ENCODE measurements at places on chromosomes 11 and 22.

- DNase-seq = no peak
Measured at GRCh38 chr11:1009991-1010390, 26.5 kb downstream of the MUC6 start.

DNA sequence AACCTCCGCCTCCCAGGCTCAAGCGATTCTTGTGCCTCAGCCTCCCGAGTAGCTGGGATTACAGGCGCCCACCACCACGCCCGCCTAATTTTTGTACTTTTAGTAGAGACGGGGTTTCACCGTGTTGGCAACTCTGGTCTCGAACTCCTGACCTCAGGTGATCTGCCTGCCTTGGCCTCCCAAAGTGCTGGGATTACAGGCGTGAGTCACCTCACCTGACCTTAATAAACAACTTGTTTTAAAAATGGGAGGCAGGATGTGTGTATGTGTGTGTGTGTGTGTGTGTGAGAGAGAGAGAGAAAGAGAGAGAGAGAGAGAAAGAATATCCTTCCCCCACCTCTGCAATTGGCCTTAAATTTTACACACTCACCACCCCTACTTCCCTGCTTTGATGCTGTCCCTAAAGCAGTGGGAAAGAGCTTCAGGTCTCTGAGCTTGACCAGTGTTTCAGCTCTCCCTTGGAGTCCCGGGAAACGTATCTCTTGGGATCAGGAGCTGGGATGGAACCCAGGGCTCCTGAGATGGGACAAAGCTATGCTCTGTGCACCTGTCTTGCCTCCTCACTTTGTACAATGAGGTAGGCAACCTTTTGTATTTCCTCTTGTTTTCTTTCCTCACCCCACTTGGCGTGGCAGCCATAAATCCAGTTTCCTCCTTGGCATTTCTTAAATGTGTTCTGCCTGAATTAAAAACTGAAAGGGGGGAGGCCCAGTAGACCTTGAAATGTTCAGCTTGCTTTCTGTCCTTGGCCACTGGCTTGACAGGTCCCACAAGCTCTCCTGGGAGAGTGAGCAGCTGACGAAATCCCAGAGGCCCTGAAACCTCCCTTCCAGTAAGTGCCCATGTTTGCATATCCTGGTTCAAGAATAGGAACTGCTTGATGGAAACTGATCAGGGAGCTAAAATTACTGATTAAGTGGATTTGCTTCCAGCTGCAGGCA lies 17.8 kb upstream of the XBP1 start:
- DNase-seq = no peak

DNA sequence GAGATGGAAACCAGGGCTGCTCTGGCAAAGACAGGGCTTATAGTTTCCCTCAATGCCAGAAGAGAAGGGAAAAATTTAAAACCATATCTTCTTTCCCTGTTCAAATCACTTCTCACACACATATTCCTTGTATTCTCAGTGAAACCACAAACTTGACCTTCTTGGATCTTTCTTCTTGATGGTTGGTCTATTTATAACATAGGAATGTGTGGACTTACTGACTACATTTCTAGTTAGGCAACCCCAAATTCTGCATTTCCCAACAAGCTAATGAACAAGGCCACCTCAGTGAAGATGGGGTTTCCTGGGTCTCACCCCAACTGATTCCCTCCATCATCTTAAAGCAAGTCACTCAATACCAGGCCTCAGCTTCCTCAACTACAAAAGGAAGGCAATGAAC lies 3.8 kb upstream of the QSER1 start:
- DNase-seq = peak; percentile 3

- DNase-seq = no peak
Measured at GRCh38 chr11:1729692-1730011, 20.7 kb downstream of the IFITM10 start.

GRCh38 chr22:24989541-24989951 lies 37.0 kb downstream of the KIAA1671 start:
- peak; percentile 51 for DNase-seq

DNA sequence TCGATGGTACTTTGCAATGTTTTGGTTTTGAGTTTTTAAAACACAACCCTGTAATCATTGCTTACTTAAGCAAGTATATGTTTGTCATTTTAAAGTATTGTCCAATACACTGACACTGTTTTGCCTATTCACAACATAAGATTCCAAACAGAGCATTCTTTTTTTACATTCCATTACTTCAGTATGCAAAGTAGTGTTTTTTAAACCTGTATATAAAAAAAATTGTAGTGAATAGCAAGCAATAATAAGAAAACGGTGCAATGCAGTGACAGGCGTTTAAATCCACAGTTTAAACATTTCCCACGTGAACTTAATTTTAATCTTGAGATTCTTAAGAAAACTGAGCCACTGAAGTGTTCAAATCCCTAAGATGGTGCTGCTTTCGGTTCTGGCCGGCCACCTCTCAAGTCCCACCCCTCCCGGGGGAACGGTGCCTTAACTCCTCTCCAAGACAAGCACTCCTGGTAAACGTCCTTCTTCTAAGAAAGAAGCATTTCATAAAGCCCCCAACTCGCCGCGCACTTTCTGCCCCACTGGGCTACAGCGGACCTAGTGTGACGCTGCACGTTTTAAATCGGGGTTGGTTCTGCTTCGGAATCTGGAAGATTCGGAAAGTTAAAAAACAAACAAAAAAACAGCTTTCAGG lies 2.9 kb downstream of the PGR start:
- no peak for DNase-seq

DNA sequence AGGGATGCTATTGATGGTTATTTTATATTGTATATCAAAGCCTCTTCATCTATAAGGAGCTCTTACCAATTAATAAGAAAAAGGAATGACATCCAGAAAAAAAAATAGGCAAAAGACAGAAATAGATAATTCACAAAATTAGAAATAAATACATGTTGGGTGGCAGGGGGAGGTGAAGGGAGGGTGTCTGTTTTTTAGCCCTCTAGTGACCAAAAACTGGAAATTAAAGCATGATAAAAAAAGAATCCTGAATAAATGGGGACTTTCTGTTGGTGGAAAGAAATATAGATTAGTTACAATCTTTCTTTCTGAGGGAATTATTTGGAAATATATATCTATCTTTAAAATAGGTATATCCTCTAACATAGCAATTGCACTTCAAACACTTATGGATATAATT lies 42.0 kb upstream of the TTC36 start:
- no peak for DNase-seq

DNA sequence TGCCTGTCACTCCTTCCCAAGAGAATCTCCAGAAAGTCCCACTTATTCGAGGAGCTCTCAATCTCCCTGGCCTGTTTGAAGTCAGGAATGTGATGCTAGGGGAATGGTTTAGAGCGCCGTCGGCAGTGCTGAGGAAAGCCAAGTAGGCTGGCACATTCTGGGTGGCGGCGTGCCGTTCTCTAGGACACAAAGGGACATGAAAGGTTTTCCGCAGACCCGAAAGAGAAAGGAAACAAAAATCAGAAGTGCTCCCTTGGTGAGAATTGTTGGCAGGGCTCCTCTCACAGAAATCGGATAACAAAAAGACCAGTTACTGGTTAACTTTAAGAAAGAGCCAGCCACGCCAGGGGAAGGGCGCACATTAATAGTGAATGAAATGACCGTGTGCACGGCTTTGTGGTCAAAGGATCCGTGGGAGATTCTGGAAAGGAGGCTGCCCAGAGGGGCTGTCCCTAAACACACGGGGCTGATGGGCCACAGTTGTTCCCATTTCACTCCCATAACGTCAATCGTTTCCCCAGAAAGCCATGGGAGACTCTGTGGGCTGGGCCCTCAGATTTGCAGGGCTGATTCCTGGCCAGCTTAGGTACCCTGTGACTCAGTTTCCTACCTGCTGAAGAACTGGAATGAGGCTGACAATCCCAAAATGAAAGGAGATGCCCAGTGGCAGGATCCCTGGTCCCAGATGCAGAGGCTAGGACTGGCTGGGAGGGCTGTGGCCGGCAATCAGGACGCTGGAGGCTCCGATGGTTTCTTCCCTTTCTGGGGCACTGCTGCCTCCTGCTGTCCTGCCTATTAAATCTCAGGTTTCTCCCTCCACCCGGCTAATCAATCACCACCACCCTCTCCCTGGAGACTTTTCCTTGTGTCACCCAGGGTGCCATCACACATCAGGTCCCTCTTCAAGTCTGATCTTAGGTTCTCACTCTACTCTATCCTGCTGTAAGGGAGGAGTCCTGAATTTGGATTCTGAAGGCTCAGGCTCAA lies 82.3 kb downstream of the RCN1 start:
- DNase-seq = peak; percentile 62

- no peak for DNase-seq
Measured at GRCh38 chr11:116507849-116508695, 264.7 kb downstream of the BUD13 start.

- peak; percentile 93 for DNase-seq
Measured at GRCh38 chr22:41367039-41367679, 14.6 kb upstream of the TEF start.

- DNase-seq = peak; percentile 16
Measured at GRCh38 chr11:134476435-134477021, 64.5 kb upstream of the B3GAT1 start.

GRCh38 chr11:118927554-118928100 lies 1.9 kb upstream of the BCL9L start:
- DNase-seq = no peak

DNA sequence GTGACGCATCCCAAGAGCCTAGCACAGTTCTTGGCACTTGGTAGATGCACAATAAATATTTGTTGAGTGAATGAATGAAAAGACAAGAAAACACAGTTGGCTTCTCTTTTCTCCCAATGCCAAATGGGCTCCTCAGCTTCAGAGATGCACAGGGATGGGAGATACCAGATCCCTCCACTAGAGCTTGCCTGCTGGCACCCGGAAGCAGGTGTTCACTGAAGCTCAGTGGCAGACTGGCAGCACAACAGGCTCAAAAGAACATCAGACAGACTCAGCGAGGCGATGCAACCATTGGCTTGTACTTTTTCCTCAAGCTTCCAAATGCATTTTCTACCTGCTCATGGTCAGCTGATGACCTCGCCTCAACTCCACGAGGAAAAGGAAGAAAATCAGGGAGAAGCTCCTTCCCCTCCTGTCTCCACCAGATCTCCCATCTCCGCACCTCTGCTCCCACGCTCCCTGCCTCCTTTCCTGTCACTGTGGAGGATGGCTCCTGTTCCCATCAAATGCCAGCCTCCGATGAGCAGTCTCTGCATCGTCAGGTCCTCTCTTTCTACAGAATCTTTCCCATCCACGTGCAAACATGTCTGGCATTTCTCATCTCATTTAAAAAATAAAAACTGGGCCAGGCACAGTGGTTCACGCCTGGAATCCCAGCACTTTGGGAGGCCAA lies 5.8 kb downstream of the RAPSN start:
- no peak for DNase-seq

DNA sequence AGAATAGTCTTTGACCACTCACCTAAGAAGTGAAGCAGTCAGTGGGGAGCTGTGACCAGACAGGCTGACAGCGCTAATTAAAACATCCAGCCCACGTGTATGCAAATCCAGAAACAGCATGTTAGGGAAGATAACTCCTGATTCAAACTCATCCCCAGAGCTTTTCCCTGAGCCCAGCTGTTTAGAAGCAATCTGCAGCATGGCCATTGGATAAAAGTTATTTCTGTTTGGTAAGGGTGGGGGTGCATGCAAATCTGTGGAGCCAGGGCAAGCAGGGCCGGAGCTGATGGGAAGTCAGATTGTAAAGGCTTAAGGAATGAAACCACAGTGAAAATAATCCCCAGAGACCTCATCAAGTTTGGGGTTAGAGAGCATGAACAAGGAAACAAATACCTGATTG lies 247.9 kb upstream of the KIRREL3 start:
- DNase-seq = no peak

GRCh38 chr22:32904044-32904443 lies 102.5 kb downstream of the TIMP3 start:
- DNase-seq = peak; percentile 45

DNA sequence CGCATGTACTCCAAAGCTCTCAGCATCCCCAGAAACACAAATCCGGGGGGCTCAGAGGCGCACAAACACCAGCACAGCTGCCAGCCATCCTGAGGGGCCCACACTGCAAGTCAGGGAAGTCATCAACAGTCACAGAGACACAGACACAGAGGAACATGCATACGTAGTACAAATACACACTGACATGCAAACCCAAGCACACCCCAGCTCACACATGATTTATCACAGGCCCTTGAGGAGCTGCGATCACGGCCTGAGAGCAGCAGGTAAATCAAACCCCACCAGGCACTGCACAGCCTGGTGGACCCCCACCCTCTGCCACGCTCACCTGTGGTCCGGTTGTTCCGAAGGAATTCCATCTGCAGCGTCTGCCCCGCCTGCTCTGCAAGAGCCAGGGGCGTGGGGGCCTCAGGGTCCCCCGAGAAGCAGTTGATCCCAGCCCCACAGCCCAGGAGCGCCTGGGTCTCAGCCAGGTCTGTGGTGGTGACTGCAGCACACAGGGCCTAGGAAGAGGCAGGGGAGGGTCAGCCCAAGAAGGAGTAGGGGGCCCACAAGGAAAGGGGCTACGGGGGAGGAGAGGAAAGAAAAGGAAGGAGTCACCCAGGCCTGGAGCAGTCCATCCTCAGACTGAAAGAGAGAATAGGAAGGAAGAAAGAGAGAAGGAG lies 28.5 kb upstream of the PDE2A start:
- no peak for DNase-seq

DNA sequence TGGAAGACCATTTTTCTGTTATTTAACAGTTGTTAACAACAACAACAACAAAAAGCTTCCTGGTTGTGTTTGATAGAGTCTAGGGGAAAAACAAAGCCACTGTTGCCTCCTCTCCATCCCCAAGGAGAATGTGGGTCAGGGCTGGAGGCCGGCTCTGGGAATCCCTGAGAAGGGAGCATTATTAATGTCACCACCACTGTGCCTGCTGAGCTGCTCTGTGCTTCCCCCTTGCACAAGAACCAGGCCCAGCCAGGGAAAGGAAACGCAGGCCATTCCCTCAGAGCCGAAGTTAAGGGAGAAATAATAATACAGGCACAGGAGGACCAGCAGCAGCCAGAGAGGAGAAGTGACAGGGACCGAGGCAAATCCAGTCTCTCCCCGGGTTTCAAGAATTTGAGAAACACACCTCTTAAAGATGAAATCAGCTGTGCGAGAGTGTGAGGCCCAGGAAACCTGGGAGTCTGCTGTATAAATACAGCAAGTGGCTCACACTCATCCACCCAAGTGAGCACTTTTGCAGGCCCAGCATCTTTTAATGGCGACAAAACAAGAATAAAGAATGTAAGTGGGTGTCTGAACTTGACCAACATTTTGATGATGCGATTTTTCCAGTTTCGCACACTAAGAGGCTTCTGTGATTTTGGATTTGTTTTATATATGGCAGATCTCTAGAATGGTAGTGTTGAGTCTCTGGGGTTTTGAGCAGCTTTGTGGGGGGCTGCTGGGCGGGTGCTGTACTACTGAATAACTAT lies 539.2 kb downstream of the NTM start:
- DNase-seq = no peak

DNA sequence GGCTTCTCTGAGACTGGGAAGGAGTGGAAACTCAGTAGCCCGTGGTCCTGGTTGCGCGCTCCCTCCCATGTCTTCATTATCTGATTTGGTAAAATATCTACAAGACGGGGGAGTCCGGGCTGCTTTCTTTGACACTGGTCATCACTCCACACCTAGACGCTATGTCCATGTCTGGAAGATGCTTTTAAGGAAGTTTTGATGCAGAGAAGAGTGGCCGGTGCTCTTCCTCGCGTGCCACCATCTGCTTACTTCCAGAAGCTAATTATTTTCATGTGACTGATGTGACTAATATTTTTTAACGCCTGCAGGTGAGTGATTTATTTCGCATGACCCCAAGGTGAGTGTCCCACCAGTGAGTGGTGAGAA lies 339 bp upstream of the TRIM21 start:
- DNase-seq = no peak
